ENCODE measurements at places on chromosomes 2 and 18.

DNA sequence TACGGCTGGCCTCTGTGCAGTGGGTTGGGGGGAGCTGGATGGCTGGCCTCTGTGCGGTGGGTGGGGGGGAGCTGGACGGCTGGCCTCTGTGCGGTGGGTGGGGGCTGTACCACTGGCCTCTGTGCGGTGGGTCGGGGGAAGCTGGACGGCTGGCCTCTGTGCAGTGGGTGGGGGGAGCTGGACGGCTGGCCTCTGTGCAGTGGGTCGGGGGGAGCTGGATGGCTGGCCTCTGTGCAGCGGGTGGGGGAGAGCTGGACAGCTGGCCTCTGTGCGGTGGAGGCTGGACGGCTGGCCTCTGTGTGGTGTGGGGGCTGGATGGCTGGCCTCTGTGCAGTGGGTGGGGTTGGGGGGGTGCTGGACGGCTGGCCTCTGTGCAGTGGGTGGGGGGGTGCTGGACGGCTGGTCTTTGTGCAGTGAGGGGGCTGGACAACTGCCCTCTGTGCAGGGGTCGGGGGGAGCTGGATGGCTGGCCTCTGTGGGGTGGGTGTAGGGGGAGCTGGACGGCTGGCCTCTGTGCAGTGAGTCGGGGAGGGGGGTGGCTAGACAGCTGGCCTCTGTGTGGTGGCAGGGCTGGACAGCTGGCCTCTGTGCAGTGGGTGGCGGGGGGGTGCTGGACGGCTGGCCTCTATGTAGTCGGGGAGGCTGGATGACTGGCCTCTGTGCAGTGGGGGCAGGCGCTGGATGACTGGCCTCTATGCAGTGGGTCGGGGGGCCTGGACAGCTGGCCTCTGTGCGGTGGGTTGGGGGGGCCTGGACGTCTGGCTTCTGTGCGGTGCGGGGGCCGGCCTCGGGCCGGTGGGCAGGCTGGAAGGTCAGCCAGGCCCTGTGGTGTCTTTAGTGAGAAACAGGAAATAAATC is 31.9 kb downstream of the NFATC1 start:
- DNase-seq = no peak

DNA sequence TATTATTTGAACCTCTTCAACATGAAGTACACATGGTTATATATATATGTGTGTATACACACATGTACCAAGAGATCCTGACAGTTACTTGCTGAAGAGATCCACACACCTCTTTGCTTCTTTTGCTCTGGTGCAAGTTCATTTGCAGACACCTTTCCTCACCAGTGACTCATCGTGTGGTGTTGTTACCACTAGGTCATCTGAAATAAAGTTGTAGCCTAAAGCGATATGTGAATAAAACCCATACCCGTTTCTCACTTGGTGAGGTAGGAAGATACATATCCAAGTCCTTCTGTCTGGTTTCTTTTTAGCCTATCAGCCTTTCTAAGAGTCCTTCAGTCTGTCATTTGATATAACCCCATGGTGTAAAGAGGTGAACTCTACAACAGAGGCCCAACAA is 379.4 kb upstream of the RAB12 start:
- DNase-seq = no peak

GRCh38 chr2:60569680-60570111 is 16.2 kb upstream of the BCL11A start:
- no peak for DNase-seq

- no peak for DNase-seq
Observed at GRCh38 chr2:241656190-241656741, 18.8 kb downstream of the ATG4B start.

DNA sequence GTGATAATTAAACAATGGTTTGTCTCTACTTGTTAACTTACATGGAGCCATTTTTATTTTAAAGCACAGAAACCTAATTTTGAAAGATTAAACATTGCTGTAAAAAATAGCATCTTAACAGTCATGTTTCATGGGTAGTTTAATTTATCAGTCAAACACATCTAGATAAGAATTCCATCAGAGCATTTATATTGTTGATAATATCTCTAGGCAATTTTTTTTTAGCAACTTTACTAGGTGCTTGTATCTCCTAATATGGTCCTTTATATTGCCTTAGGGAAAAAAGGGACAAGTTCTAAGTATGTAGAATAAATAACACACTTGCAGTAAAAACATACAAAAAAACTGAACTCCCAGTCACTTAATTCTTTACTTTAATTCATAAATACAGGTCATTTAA is 863 bp downstream of the CSRNP3 start:
- DNase-seq = no peak

DNA sequence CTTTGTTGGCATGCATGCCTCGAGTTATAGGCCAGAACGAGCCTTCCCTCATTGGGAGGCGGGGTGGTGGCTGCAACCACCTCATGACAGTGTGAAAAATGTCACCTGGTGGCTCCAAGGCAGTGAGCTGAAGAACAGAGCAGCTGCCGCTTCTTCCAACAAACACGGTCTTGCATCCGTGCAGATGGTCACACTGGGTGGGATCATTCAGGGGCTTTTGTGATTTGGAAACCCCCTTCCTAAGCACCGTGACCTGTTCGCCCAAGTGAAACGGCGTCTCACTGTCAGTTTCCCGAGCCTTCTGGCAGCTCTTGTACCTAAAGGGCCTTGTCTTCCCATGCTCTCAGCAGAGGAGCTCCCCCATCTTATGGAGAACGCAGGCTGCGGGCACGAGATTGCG is 159.7 kb downstream of the NAPG start:
- DNase-seq = no peak

DNA sequence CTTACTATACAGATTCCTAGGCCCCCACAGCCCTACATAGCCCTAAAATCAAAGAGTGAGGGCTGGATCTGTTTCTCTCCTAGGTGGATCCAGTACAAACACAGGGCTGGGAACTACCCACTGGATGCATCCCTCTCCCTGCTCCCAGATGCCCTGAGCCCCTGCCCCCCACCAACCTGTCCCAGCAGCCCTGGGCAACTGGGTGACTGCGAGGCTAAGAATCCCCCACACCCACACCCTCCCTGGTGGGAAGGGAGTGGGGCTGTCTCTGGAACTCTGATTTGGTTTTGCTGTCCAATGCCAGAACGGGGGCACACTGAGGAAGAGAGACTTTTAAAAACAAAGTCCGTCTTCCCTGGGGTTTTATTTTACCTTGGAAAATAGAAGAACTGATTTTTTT is 113.1 kb downstream of the SMAD7 start:
- no peak for DNase-seq

- DNase-seq = peak; percentile 27
Observed at GRCh38 chr2:240437861-240438809, 2.7 kb downstream of the GPC1 start.

DNA sequence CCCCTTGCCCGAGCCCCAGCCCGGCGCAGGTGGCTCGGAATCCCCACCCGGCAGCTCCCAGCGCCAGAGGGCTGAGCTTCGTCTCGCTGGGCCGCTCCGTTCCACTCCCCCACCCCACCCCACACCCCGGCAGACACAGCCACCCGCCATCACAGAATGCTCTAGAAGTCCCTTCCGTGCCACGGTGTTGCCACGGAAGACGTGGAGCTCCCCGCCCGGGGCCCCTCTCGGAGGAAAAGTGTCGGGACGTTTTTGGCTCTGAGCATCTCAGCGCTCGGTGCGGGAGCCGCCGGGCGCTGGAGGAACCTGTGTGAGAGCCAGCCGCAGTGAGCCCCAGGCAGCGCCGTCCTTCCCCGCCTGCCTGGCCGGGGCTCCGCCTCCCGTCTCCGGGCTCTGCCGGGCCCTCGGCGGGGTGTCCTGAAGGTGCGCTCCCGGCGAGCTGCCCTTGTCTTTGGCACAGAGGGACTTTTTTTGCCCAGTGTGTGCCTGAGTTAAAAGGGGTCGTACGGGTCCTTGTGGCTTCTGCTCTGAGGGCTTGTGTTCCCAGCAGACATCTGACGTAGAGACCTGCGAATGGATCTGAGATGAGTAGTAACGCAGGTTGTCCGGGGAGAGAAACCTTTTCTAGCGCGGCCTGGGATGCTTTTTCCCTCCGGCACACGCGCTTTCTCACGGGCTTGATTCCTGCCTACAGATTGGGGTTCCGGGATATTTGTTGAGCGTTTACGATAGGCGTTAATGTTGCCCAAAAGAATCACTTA is 1.8 kb downstream of the ZCCHC2 start:
- peak; percentile 42 for DNase-seq

GRCh38 chr18:38473535-38473934 is 907.9 kb upstream of the CELF4 start:
- DNase-seq = no peak

DNA sequence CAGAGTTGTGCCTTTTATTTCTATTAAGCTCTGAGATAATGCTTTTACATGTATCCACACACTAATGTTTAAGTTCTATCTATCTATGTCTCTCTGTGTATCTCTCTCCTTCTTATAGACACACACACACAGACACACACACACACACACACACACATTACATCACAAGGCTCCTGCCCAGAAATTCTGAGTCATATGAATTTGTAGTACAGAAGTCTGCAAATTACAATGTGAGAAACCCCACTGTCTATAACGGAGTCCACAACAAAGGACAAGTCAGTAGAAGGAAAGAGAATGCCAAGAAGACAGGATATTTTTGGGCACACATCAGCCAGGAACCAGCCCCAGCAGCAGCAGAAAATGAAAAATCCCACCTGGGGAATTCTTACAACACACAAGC is 142.4 kb downstream of the EN1 start:
- no peak for DNase-seq

DNA sequence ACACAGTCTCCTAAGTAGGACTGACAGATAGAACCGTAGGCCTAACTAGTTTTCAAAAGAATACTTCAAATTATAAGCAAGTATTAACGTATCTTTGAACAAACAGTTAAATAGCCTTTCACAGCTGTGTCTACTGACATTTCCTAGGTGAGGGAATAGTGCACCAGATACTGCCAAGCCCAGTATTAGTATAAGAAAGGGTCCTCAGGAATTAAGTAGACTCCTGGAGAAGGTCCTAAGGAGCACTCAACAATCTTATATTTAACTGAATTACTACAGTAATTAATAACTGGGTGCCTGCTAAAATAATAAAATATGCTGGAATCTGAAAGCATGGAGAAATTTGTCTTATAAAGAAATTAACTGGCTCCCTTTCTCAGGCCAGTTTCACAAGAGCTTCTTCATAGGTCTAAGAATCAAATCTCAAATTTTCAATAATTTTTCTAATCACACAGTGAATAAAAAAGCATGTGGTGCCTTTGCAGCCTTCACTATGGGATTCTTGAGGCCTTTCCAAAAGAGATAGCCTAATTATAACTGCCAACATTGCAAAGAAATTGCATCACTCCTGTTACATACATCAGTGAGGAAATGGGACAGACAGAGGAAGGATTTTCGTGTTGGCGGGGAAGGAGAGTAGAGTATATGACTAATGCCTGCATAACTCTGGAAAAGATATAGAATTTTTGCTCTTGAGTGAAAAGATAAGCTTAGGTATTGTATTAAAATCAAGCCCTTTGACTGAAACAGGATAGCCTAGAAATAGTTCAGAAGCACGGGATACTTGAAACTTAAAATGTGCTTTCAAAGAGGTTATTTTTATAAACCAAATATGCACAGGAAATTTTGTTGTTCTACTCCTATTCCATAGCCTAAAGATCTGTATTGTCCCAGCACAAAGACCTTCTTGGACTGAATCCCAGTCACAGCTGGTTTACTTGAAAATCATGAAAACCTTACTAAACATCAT is 228.6 kb upstream of the STK17B start:
- DNase-seq = no peak

- DNase-seq = no peak
Observed at GRCh38 chr2:43752302-43752701, 21.5 kb upstream of the DYNC2LI1 start.

DNA sequence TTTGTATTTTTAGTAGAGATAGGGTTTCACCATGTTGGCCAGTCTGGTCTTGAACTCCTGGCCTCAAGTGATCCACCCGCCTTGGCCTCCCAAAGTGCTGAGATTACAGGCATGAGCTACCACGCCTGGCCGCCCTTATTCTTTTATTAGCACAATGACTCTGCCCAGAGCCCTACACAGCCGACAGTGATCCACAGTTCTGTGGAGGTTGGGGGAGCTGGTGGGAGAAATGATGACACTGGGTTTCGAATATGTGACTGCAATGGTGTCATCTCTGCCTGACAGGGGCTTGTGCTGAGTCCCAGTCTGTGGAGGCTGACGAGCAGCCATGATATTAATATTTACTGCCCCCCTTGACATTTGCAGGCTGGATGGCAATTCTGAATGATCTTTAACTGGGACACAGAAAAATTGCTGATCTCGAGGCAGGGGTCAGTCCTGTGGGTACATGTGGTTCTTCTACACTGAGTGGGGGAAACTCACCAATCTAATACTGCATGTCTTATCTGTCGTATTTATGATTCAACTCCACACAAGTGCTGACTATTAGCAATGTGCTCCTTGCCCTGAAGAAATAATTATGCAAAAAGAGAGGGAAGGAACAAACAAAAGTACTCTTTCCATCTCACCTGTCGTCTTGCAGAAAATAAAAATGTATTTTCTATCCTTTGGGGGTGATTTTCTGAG is 6.3 kb upstream of the CTAGE1 start:
- DNase-seq = no peak

GRCh38 chr2:166485558-166486178 is 8.4 kb downstream of the SCN7A start:
- DNase-seq = no peak

DNA sequence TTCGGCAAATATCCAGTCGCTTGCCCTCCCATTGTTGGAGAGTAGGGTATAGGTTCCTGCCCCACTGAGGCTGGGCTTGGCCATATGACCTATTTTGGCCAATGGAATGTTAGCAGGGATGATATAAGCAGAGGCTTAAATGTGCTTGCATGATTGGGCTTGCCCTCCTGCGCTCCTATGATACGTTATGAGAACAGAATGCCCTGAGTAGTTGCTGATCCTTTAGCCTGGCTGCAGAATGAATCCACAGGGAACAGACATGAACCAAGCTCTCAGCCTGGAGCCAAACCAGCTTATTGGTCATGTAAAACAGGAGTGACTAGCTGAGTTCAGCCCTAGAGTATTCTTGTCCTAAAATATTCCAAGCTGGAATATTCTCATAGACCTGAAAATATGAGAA is 34.8 kb upstream of the IMP4 start:
- DNase-seq = no peak

GRCh38 chr2:173048522-173048896 is 27.1 kb upstream of the MAP3K20 start:
- DNase-seq = no peak

DNA sequence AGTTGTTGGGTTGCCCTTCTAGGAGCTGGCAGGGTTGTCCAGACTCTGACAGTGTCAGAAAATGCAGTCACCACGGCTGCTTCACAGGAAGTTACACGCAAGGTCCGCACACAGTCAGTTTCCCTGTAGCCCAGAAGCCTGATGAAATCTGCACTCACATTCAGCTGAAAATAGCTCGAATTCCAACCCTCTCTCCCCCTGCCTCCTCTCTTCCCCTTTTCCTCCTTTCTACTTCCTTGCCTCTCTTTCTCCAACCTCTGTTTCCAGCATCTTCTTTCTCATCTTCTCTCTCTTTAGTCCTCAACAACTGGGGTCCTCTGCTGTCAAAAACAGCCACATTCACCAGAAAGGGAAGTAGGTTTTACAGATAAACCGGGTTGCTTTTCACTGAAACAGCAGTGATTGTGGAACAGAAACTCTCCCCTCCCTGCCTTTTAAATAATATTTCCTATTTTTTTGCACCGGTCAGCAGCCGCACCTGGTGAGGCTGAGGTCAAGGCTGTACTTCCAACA is 69.3 kb downstream of the BCL11A start:
- DNase-seq = peak; percentile 73
